ENCODE measurements at places on chromosomes 7 and 10.

- DNase-seq: no peak
Observed at GRCh38 chr10:104680467-104681401, 39.6 kb downstream of the SORCS3 start.

DNA sequence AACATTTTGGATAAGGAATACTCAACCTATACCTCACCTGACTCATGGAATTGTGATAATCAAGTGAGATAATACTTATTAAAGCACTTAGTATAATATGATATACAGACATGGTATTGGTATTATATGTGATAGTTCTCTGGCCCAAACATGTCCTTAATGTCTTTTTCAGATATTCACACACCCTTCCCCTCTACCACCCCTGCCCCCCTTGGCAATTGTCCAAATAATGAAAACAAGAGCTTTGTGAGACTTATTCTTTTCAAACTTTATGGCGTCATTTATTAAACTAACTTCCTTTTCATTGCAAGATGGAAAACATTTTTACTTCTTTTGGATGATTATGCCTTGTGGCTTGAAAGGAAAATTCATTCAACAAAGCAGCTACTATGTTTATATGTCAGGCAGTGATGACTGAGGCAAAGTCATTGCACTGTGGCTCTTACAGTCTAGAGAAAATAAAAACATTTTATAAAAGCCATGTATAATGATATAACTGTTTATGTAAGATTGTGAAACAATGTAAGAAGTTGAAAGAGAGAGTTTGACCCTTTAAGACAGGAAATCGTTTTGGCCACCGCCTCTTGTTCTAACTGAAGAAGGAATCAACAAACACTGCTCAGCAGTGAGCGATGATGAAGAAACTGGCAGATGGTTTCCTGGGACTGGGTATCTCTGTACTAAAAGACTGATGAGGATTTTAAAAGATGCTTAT lies 27.4 kb downstream of the MINPP1 start:
- no peak for DNase-seq

DNA sequence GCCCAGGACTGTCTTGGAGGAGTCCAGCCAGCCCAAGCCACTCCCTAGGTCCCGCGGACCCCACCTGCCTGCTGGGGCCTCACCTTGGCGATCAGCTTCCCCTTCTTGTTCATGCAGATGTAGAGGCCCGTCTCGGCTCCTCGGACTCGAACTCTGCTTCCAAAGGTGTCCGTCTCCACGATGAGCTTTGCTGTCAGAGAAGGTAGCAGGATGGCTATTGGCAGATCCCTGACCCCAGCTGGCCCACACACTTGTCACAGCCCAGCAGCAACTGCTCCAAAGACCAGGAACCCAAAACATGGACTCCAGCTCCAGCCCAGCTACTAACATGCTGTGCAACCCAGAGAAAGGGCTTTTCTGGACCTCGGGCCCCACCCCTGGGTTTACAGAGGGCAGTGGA lies 4.5 kb downstream of the FGF8 start:
- no peak for DNase-seq

DNA sequence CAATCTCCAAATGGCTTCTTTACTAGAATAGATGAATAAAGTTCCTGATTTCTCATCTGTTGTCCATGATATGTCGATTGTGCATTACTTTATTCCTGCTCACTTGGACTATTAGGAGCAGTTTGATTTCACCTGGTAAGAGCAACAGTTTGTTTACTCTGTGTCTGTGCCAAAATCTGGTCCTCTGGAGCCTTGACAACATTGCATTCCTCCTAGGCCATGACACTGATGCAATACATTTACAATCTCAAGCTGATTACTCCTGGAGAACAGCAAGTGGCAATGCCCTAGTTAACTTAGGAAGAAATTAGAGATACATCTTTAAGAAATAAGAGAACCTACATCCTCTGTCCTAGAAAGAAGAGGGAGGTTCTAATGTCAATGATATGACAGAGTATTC lies 71.8 kb downstream of the SGCE start:
- no peak for DNase-seq

GRCh38 chr7:33982425-33982786 lies 77.1 kb downstream of the BMPER start:
- DNase-seq: no peak

DNA sequence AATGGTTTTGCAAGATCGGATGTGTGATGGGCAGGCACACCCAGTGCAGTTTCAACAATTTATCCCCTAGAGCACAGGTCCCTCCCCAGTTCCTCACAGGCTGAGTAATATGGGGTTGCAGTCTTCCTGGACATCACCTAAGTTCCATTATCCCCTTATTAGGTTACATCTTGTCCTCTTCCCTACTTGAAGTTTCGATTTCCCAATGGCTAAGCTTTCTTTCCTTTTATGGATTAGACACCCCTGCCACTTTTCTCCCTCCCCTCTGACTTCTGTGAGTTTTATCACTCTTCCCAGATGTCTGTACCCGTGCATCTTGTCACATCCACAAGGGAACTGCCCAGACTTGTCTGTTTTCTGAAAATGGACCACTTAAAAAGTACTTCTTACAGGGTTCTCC lies 2.4 kb upstream of the NIPSNAP2 start:
- no peak for DNase-seq

- no peak for DNase-seq
Observed at GRCh38 chr7:151894111-151895007, 17.4 kb upstream of the PRKAG2 start.

- no peak for DNase-seq
Observed at GRCh38 chr7:79709574-79710409, 256.3 kb upstream of the MAGI2 start.

GRCh38 chr7:93890041-93890463 lies 501 bp downstream of the TFPI2 start:
- DNase-seq: no peak

DNA sequence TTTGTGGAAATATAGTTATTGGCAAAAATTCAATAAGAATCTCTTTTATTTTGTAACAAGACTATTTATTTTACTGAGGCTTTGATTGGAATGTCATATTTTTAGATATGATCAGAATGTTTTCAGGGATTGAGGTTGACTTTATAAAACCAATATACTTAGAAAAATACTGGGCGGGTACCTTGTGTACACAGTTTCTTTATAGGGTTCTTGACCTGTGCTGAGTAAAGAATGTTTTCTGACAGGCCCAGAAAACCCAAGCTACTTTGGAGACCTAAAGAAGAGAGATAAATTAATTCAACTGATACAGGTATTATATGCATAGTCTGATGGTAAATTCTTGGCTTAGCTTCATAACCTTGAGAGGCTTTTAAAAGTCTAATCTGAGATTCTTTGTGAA lies 23.9 kb upstream of the SPAM1 start:
- no peak for DNase-seq

- DNase-seq: no peak
Observed at GRCh38 chr7:37915438-37915837, 1.2 kb downstream of the SFRP4 start.

- DNase-seq: no peak
Observed at GRCh38 chr7:95330204-95330960, 6.0 kb upstream of the PON1 start.

- DNase-seq: no peak
Observed at GRCh38 chr10:71225291-71226058, 13.1 kb downstream of the UNC5B start.

DNA sequence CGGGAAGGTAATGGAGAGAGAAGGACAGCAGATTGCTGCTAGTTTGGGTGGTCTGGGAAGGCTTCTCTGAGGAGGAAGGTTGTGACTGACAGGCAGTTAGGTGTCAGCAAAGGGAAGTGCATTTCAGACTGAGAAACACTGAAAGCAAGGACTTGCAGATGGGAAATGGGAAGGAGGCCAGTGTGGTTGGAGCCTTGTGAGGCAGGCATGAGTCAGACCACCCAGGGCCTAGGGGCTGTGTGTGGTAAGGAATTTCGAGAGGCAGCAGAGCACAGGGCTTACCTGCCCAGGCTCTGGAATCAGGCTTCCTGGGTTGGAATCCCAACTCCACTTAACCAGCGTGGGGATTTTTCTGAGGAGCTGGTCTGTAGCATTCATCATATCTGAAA lies 53.5 kb downstream of the NRF1 start:
- no peak for DNase-seq

GRCh38 chr7:44615149-44615611 lies 8.8 kb downstream of the OGDH start:
- peak; percentile 88 for DNase-seq

- DNase-seq: no peak
Observed at GRCh38 chr7:132134814-132135445, 441.3 kb downstream of the PLXNA4 start.

DNA sequence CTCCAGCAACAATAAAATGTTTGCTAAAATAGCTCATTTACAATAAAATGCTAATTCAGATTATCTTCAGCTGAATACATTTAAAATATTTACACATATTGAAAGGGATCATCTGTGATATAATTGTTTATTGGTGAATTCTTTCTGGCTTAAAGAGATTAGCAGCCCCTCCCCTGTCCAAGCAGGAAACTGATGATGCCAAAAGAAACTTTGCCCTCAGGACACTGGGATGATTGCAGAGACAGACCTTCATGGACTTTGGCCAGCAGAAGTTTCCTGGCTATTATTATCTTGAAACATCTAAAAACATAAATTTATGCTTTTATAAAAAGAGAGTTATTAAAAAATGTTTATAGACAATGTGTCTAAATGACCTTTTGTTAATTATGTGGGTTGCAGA lies 764.9 kb upstream of the MBL2 start:
- DNase-seq: no peak

DNA sequence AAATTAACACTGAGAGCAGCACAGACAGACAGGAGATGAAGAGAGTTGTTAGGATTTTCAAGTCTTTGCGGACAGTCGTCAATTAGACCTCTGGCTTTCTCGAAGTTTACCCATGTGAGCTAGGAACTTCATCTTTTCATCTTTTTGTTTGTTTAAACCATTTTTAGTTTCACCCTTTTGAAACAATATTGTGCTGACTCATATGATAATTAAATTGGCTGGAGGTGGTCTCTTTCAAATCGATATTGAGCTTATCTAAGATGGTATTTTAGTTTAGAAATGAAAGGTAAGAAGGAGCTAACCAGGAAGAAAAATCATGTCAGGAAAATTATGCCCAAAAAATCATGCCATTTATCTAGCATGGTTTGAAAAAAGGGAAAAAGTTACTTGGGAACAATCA lies 415.8 kb upstream of the SEMA3A start:
- no peak for DNase-seq

DNA sequence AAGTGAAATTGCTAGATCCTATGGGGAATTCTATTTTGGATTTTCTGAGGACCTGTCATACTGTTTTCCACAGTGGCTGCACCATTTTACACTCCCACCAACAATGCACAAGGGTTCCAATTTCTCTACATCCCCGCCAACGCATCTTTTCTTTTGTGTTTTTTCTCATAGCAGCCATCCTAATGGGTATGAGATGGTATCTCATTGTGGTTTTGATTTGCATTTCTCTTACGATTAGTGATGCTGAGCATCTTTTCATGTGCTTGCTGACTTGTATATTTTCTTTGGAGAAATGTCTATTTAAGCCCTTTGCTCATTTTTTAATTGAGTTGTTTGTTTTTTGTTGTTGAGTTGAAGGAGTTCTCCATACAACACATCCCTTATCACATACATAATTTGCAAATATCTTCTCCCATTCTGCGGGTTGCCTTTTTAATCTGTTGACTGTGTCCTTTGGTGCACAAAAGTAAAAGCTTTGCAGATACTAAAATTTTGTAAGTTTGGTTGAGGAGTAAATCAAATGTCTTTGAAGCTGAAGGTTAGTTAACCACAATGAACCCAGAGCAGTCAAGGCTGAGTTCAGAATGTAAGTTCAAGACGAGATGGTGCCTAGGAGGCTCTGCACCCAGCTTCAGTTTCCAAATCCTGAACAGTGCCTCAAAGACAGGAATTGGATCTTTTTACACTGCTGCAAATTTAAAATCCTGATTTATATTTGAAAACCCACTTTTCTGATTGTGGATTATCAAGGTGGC lies 195.4 kb downstream of the COBL start:
- no peak for DNase-seq

- no peak for DNase-seq
Observed at GRCh38 chr10:4719036-4719435, 107.0 kb upstream of the AKR1E2 start.

DNA sequence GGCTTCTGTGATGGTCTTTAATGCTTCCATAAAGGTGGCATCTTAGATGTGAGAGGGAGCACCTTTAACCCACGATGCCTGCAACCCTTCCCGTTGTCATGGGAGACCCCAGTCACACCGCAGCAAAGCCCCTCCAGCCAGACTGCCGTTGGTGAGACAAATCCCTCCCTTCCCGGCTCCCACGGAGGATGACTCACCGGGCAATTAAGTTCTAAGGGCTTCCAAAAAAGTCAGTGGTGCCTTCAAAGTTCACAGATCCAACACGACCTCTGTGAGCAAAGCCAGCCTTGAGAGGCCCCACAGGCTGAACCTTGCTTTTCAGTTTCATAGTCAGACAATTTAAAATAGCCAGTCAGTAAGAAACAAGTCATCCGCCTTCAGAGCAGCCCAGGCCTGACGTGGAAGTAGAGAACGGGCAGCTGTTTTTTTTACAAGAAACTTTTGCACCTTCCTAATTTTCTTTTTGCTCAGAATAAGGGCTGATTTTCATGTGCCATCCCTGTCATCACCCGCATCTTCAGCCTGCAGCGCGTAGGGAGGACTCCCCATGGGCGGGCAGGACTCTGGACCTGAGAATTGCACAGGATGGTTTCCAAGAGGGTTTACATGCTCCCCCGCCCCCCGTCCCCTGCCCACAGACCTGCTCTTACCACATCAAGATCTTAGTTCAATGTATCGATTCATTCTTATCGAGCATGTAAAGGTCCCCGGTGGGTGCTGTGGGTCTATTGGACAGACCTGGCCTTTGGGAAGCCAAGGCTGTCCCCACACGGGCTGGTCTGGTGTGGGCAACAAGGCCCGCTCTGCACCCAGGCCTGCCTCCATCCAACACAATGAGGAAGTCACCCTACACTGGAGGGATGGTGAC lies 333.9 kb downstream of the DNAJB6 start:
- DNase-seq: no peak

DNA sequence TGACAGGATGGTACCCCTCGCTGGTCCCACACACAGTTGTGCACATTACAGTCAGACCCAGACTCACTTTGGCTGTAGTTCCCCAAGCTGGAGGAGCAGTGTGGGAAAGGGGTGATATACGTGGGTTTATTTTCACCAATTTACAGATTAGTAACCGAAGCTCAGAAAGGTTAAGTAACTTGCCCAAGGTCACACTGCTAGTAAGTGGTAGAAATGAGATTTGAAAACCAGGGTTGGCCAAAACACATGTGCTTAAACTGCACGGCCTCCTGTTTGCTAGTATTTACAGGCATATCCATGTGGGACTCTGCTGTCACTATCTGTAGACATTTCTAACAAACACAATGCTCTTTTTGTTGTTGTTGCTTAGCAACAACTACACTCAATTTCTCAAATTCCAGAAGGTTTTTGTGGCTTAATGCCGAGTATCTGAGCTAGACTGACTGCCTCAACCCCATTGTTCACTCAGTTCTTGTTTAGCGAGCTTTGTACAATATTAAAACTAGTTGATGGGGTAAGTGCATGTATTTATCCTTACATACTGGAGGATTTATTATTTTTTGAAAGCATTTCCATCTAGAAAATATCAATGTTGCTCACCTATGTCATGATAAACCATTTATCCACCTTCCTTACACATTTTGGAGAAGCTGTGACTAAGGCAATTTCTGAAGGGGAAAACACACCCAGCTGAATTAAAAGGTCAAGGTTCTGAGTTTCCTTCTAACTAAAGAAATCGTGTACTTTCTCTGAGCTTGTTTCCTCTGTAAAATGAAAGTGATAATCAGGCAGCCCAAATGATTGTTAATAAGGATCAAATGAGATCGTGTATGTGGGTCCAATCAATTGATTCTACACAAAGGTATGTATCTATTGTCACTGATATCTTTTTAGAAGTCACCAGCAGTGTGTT lies 5.3 kb upstream of the TMEM139 start:
- DNase-seq: no peak

- no peak for DNase-seq
Observed at GRCh38 chr7:150442811-150443210, 7.6 kb upstream of the GIMAP8 start.

All from CD14-positive monocyte (primary cell).